ENCODE measurements at places on chromosomes 1 and 21. TPM values are rescaled to one million over a fixed set of nuclear protein-coding genes. Genes with fewer than 3 reads are reported as not detected.

DNA sequence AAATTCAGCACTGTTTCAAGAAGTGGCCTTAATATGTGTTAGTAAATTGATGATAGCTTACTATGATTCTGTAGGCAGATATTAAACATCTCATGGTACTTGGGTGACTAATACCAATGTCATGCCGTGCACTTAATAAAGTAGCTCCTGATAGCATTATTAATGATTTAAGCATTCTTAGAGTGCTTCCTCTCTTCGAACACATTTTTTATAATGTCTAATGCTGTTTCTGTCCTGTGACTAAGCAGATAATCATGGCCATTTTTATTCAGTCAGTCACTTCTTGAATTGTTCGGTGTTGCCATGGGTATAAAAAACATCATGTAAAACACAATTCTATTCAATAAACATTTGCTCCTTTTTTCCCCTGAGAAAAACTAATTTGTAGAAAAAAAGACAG is 804.6 kb upstream of the ADGRL4 start:
- no peak for DNase-seq
- no peak overlapping the region for H3K27ac ChIP-seq

- peak; percentile 12 for DNase-seq
- no peak overlapping the region for H3K4me3 ChIP-seq
- H3K4me1 ChIP-seq = no peaks in the 10 kb centered on the region
- H3K27ac ChIP-seq = no peak overlapping the region
- 0 out of 2 replicates have a peak, but pooled peaks cover 3% of the 10 kb centered on the region for H3K36me3 ChIP-seq
These were observed 128.7 kb downstream of the PHTF1 start for GRCh38 chr1:113630340-113631327.

- H3K4me3 ChIP-seq = no peak overlapping the region
- H3K27ac ChIP-seq = no peak overlapping the region
- no peaks in the 10 kb centered on the region for H3K36me3 ChIP-seq
- DNase-seq = no peak
- no peaks in the 10 kb centered on the region for H3K4me1 ChIP-seq
These were observed 1346.5 kb downstream of the MRPL39 start for GRCh38 chr21:24260751-24261150.

DNA sequence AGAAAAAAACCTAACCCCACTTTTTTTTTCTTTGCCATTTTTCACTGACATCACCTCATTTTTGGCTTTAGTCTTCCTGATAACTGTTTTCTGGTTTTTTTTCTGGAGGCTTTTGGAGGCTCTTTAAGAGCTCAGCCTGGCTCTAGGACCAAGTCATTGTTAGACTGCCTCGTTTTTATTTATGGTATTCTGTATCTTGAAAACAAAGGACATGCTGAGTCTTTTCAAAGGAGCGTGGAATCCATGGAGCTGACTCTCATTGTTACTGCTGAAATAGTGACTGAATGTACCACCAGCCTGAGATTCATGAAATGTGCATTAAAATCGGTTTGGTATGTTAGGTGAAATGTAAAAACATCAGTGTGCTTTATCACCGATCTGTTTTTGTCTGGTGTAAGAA is 28.0 kb downstream of the RASAL2 start:
- H3K27me3 ChIP-seq = no peaks in the 10 kb centered on the region
- peak overlapping the region; percentile 6 for H3K27ac ChIP-seq
- H3K4me3 ChIP-seq = no peak overlapping the region
- DNase-seq = no peak
- no peaks in the 10 kb centered on the region for H3K36me3 ChIP-seq

Gene ELF3
- 13.0 TPM for total RNA-seq

Gene TRIM67
- not detected for total RNA-seq

GRCh38 chr1:224533517-224533916 is 82.6 kb upstream of the CNIH3 start:
- H3K36me3 ChIP-seq = no peaks in the 10 kb centered on the region
- no peaks in the 10 kb centered on the region for H3K27me3 ChIP-seq
- no peak overlapping the region for H3K27ac ChIP-seq
- no peak overlapping the region for H3K4me3 ChIP-seq

DNA sequence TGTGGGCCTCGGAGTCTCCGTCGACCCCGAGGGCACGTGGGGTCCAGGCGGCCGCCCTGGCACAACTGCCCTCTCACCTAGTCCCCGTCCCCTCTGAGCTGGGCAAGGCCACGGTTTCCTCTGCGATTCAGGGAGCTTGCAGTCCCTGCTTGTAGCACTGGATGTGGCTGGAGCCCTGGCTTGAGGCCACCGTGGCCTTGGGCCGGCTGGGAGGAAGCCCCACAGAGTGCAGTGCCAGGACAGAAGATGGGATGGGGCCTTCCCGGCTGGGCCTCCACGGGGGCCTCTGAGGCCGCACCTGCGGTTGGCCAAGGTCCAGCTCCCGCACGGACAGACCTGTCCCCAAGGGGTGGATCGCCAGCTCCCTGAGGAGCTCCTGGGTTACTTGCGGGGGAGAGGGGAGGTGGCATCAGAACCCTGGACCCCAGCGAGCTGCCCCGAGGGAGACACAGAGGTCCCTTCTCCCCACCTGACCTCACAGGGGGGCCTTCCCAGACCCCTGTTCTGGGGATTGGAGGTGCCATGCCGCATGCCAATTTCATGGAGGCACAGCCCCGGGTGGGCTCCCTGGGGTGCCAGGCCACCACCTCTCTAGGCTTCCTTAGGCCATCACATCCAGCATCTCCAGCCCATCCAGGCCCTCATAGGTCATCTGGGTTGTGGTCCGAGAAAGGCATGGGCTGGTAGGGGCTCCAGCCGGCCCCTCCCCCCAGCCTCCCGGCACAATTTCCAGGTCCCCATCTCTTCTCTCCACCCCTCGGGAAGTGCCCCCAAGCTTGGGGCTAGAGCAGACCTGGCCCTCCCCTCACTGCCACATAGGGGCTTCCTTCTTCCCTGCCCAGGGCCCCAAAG is 80.8 kb downstream of the MORN1 start:
- H3K27ac ChIP-seq = no peak overlapping the region
- peaks cover 9% of the 10 kb centered on the region for H3K4me1 ChIP-seq
- no peak overlapping the region for H3K4me3 ChIP-seq

GRCh38 chr1:63414691-63415365 is 47.4 kb downstream of the ALG6 start:
- DNase-seq = no peak
- no peak overlapping the region for H3K27ac ChIP-seq
- H3K36me3 ChIP-seq = no peaks in the 10 kb centered on the region
- H3K27me3 ChIP-seq = no peaks in the 10 kb centered on the region
- no peaks in the 10 kb centered on the region for H3K4me1 ChIP-seq

GRCh38 chr1:94236013-94236491 is 1.3 kb downstream of the ARHGAP29 start:
- peaks cover 18% of the 10 kb centered on the region for H3K4me1 ChIP-seq
- DNase-seq = peak; percentile 41
- peaks cover 59% of the 10 kb centered on the region for H3K27me3 ChIP-seq
- H3K27ac ChIP-seq = no peak overlapping the region

DNA sequence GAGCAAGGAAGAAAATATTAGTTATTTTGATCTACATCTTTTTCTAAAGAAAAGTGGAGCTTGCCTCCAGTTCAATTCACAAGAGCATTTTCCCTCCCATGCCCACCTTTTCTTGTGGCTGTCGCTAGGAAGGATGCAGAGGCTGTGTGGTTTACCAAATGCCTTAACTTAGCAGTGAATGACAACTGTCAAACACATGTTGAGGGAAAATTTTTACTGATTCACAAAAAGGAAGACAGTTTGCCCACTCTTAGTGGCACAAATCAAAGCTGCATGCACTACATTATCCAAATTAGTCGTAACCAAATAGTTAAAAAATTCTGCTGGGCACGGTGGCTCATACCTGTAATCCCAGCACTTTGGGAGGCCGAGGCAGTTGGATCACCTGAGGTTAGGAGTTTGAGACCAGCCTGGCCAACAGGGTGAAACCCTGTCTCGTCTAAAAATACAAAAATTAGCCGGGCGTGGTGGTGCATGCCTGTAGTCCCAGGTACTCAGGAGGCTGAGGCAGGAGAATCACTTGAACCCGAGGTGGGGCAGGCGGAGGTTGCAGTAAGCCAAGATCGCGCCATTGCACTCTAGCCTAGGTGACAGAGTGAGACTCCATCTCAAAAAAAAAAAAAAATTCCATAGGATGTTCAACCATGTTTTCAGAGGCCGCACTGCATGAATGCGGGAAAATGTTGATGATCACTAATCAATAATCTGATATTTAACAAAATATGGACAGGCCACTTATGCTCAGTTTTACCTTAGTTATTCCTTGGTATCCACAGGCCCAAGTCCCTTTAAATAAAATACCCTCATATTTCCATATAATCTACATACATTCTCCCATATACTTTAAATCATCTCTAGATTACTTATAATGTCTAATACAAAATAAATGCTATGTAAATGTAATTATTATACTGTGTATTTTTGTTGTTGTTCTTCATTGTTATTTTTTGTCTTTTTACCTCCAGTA is 9.0 kb downstream of the COX20 start:
- peaks cover 66% of the 10 kb centered on the region for H3K36me3 ChIP-seq
- no peaks in the 10 kb centered on the region for H3K27me3 ChIP-seq
- no peak overlapping the region for H3K4me3 ChIP-seq
- H3K27ac ChIP-seq = peak overlapping the region; percentile 81
- peaks cover 2% of the 10 kb centered on the region for H3K4me1 ChIP-seq
- no peak for DNase-seq

GRCh38 chr1:109807822-109808680 is 44.3 kb upstream of the EPS8L3 start:
- no peaks in the 10 kb centered on the region for H3K4me1 ChIP-seq
- no peaks in the 10 kb centered on the region for H3K36me3 ChIP-seq
- no peak for DNase-seq
- H3K27me3 ChIP-seq = no peaks in the 10 kb centered on the region
- no peak overlapping the region for H3K27ac ChIP-seq

DNA sequence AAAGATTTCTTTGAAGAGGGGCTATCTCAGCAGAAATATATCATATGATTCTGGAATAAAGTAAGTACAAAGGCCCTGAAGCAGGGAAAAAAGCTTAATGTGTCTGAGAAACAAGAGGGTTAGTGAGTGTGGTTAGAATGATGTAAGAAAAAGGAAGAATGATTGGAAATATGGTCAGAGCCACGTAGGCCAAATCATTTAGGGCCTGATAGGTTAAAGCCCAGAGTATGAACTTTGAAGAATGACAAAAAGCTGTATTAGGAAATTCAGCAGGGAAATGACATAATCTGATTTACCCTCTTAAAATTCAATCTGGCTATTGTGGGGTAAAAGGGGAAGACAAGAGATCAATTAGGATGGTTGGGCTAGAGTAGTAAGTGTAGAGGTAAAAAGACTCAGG is 69.0 kb upstream of the MUTYH start:
- no peak overlapping the region for H3K27ac ChIP-seq
- no peak overlapping the region for H3K4me3 ChIP-seq
- DNase-seq = no peak

- H3K27ac ChIP-seq = no peak overlapping the region
- DNase-seq = no peak
- H3K27me3 ChIP-seq = no peaks in the 10 kb centered on the region
- no peak overlapping the region for H3K4me3 ChIP-seq
- no peaks in the 10 kb centered on the region for H3K4me1 ChIP-seq
- H3K36me3 ChIP-seq = peaks cover 13% of the 10 kb centered on the region
These were observed 9.0 kb downstream of the DDX59 start for GRCh38 chr1:200660719-200661118.

DNA sequence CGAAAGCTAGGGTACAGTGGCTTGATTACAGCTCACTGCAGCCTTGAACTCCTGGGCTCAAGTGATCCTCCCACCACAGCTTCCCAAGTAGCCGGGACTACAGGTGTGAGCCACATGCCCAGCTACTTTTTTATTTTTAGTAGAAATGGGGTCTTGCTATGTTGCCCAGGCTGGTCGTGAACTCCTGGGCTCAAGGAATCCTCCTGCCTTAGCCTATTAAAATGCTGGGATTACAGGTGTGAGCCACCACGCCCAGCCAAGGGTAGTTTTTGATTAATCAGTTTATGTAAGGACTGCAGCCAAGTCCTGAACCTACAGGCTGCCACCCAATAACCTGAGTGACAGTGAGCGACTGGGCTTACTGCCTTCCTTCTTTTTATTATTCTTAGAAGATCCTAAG is 88.3 kb downstream of the PIK3R3 start:
- no peak overlapping the region for H3K27ac ChIP-seq
- peaks cover 11% of the 10 kb centered on the region for H3K4me1 ChIP-seq
- H3K4me3 ChIP-seq = no peak overlapping the region
- peaks cover 11% of the 10 kb centered on the region for H3K27me3 ChIP-seq

GRCh38 chr1:7386226-7387052 is 384.7 kb upstream of the VAMP3 start:
- H3K4me3 ChIP-seq = no peak overlapping the region
- H3K4me1 ChIP-seq = no peaks in the 10 kb centered on the region
- no peaks in the 10 kb centered on the region for H3K36me3 ChIP-seq
- no peak overlapping the region for H3K27ac ChIP-seq
- no peaks in the 10 kb centered on the region for H3K27me3 ChIP-seq
- no peak for DNase-seq

Gene ALX3
- total RNA-seq = not detected

GRCh38 chr1:200866116-200866515 is 6.7 kb upstream of the GPR25 start:
- no peaks in the 10 kb centered on the region for H3K27me3 ChIP-seq
- no peaks in the 10 kb centered on the region for H3K36me3 ChIP-seq
- H3K27ac ChIP-seq = no peak overlapping the region
- no peak overlapping the region for H3K4me3 ChIP-seq

GRCh38 chr1:168689726-168690602 is 39.0 kb downstream of the DPT start:
- no peak for DNase-seq
- H3K27ac ChIP-seq = no peak overlapping the region
- no peaks in the 10 kb centered on the region for H3K36me3 ChIP-seq
- no peak overlapping the region for H3K4me3 ChIP-seq

DNA sequence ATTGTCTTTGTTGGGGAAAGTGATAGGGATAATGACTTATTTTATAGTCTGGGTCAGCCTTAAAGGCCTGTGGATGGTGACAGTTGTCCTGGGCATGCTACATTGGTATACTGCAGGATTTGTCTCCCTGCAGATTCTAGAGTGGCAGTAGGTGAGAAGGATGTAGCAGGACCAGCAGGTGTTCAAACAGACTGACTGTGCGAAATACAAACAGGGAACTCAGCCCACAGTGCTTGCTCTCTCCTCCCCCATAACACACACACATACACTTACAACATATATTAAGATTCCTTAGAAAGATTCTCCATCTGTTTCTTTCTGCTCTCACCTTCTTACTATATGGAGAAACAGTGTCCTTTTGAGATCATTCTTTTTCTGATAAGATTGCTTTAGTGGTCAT is 6.9 kb downstream of the PDE4B start:
- no peak overlapping the region for H3K27ac ChIP-seq

Measured in GM23338 (cell line).